Activated naive CD4-positive, alpha-beta T cell (primary cell): ENCODE measurements at places on chromosomes 3 and 15.

GRCh38 chr3:38107911-38108648 lies 28.8 kb downstream of the ACAA1 start:
- no peak for DNase-seq

DNA sequence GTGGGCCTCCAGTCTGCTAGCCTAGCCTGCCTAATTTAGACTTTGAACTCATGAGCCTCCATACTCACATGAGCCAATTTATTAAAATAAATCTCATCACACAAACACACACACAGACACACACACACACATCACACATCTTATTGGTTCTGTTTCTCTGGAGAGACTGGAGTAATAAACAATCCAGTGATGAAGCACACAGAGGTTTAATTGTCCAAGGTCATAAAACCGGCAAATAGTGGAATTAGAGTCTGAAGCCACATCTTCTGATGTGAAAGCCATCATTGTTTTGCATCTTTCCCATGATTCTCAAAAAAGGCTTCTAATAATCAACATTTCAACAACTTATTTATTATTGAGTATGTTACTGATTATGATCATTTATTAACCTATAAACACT lies 249.4 kb upstream of the KCNH8 start:
- no peak for DNase-seq

DNA sequence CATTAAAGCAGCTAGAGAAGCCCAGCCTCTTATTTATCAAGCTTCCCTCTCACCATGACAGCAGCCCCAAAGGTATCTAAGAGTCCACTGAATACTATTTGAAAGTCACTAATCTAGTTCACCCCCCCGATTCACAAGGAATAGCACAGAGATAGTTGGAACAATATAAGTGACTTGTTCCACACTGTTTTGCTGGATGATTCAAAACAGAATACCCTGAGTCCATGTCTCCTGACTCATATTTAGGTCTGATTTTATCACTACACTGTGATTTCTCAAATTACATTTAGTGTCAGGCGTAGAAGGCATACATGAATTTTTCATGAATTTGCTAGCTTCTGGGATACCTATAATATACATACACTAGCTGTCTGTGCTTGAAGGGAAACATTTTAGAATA lies 18.7 kb upstream of the EOGT start:
- DNase-seq: no peak

GRCh38 chr15:95262866-95263564 lies 1031.7 kb downstream of the MCTP2 start:
- DNase-seq: no peak

GRCh38 chr3:10015461-10015904 lies 10.8 kb upstream of the FANCD2 start:
- no peak for DNase-seq
